Posterior vena cava (tissue), 2 donors: ENCODE measurements at places on chromosomes 3 and 15. TPM values are rescaled to one million over a fixed set of nuclear protein-coding genes. Genes with fewer than 3 reads are reported as not detected.

GRCh38 chr3:33889394-33890039 lies 91.1 kb downstream of the PDCD6IP start:
- DNase-seq, result no peak

- DNase-seq, result no peak
Measured at GRCh38 chr3:36926292-36926897, 18.5 kb downstream of the TRANK1 start.

GRCh38 chr3:138210528-138210927 lies 23.4 kb downstream of the ARMC8 start:
- no peak for DNase-seq

TRH gene
- total RNA-seq, result 0.23 TPM

CPB1 gene
- 2.0 TPM for total RNA-seq
